ENCODE measurements at places on chromosomes 13 and 19.

- no peak for DNase-seq
These were observed 21.6 kb downstream of the LTBP4 start for GRCh38 chr19:40622773-40623075.

- no peak for DNase-seq
These were observed 42.0 kb upstream of the SLC15A1 start for GRCh38 chr13:98794498-98794897.

GRCh38 chr13:80048030-80048429 is 292.9 kb downstream of the SPRY2 start:
- no peak for DNase-seq

GRCh38 chr19:5925830-5926427 is 11.9 kb downstream of the CAPS start:
- no peak for DNase-seq

DNA sequence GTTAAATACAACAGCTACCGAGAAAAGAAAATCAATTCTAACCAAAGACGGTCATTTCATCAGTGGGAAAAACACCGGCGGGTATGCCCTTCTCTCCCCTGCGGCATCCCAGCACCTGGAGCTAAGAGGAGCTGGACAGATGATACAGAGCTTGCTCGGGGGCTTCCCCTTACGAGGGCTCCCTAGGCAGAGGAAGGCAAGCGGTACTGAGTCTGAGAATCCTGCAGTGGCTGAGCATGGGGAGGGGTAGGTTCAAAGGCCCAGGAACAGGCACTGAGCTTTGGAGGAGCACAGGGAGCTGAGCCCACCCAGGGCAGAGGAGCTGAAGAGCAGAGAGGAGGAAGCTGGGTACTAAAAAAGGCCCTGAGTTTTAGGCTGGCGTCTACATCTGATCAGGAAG is 12.7 kb downstream of the STK24 start:
- no peak for DNase-seq

DNA sequence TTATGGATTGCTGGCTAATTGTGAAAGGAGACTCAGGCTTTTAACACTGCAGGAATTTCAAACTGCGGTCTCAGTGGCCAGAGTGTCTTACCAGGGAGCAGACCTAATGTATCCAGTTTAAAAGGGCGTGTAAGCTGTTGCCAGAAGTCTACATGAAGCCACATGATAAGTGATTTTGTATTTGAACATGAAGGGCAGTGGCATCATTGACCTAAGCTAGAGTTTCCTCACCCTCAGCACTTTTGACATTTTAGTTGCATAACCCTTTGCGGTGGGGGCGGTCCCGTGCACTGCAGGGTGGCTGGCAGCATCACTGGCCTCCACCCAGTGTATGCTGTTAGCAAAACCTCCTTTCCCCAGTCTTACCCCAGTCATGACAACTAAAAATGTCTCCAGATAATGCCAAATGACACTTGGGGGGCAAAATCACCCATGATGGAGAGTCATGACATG is 23.7 kb upstream of the GPR18 start:
- peak; percentile 17 for DNase-seq

Measured in GM13977 (cell line).